HT1080 (cell line): ENCODE measurements at places on chromosomes 16 and 17. TPM values are rescaled to one million over a fixed set of nuclear protein-coding genes. Genes with fewer than 3 reads are reported as not detected.

The FBXW10 gene
- total RNA-seq: not detected in 2 replicates

The MRTFB gene
- total RNA-seq: 2.6 and 5.1 TPM in 2 replicates

The C16orf92 gene
- total RNA-seq: not detected in 2 replicates

DNA sequence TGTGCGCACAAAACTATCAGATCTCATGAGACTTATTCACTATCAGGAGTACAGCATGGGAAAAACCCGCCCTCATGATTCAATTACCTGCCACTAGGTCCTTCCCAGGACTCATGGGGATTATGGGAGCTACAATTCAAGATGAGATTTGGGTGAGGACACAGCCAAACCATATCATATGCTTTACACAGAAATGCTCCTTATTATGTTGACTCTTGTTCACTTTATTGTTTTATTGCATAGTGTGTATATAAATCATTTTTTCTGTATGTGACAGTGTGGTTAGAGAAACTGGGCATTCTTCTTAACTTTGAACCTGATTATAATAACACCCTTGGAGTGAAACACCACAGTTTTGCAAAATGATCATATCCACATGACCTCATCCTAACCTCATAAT is 212.8 kb upstream of the TNRC6C start:
- no peak for DNase-seq

The RNF135 gene
- total RNA-seq: 13.6 and 14.9 TPM in 2 replicates

The MYH3 gene
- 0.66 and 0.97 TPM in 2 replicates for total RNA-seq

GRCh38 chr17:82973456-82974135 is 105.8 kb upstream of the METRNL start:
- no peak for DNase-seq

- no peak for DNase-seq
Measured at GRCh38 chr17:40884708-40885512, at the start of gene KRT20. Gene KRT20, minus strand, starts transcription at chr17:40885242. Its CDS starts 57 bp downstream, at chr17:40885185.

DNA sequence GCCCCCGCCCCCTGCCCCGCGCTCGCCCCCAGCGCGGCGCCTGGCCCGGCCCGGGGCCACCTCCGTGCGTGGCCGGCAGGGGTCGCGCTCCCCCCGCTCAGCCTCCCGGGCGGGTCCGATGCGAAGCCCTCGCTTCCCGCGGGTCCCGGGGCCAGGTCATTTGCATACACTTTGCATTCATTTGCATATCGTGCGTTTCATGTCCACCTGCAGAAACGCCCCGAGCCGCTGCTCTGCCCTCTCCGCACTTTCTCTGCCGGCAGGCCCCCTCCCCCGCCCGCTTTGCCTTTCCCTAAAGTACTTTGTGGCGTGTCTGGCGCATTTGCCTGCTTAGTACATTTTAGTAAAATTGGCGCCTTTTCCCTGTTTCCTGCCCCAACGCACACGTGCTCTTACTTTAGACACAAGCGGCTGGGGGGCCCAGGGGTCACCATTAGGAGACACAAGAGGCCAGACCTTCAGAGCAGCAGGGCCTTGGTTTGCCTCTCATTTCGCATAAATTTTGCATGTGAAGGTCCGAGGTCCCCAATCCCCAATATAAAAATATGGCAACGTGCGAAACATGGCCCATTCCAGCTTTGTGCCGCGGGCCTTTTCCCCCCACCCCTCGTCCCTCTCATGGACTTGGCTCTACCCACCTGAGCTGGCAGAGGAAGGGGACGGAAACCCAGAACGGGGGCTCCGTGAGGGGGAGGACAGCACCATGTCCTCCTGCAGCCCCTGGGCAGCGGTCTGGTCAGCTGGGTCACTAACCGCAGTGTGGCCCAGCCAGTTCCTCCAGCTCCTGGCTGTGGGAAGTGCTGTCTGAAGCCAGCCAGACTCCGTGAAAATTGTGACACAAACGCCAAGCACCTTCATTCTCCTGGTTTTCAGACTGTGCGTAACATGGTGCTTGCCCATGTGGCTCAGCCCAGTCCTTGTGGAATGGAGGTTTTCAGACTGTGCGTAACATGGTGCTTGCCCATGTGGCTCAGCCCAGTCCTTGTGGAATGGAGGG is 34.8 kb downstream of the CBFA2T3 start:
- no peak for DNase-seq

The PRSS8 gene
- total RNA-seq: not detected in 2 replicates

DNA sequence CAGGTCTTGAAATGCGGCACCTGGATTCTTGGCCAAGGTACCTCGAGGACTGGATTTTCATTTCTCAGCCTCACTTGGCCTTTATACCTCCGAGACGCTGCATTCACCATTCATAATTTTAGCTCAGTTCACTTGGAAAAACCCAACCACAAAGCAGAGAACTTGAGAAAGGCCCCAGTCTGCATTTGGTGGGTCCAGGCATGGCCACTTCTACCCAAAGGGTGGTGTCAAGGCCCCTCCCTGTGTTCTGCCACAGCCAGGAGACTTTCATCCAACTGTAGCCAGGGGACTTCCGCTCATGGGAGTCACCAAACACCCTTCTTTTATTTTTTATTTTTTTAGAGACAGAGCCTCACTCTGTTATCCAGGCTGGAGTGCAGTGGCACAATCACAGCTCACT is 14.7 kb upstream of the TVP23A start:
- no peak for DNase-seq

DNA sequence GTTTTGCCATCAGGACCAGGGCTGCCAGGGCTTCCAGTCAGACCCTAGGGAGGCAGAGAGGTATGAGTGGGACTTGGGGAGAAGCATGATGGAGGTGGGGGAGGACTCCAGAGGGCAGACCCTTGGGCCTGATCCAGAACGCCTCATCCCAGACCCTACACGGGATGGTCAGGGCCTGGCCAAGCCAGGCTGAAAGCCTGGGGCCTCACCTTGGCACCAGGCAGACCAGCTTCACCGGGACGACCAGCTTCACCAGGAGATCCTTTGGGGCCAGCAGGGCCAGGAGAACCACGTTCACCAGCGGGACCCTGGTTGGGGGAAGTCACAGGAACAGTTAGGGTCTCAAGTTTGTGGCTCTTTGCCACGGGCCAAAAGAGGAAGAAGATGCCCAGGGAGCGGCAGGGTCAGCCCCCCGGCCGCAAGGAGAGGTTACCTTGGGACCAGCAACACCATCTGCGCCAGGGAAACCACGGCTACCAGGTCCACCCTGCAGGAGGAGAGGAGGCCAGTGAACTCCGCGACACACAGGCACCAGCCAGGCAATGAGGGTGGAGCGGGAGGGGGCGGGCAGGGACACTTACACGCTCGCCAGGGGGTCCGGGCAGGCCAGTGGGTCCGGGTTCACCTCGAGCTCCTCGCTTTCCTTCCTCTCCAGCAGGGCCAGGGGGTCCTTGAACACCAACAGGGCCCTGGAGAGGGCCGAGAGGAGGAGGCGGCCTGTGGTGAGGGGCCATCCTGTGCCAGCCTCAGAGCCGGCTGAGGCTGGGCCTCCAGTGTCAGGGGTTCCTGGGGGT is 7.1 kb downstream of the COL1A1 start:
- no peak for DNase-seq

The CLEC19A gene
- not detected in 2 replicates for total RNA-seq

DNA sequence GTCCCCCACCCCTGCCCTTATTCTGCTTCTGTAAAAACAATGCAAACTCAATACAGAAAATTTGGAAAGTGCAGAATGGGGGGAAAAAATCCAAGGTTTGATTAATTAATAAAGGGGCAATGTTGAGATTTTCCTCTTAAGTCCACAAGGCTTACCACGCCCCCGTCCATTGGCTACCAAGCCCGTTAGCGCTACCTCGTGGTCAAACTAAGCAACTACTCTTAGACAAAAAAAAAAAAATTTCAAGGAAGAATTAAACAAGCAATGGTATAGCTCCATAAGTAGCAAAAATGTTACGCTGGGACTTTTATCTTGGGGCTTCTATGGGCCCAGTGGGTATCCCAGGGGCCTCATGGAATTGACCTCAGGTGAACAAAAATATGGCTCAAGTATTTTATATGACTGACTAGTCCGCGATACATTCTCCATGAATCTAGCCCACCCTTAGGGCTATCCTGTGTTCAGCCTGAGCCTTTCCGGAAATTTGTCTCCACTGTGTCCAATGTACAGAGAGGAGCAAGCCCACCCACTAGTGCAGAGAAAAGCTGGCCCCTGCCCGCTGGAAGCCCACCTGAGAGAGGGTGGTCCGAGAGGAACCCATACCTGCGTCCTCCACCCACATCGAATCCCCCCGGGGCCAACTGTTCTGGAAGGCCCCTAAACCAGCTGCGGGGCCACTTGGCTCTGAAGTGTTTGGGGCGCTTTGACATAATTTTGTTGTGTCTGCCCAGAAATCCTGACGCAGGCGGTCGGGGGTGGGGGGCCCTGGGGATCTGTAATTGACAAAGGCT is 19.1 kb upstream of the TEX2 start:
- peak; percentile 75 for DNase-seq

The OR3A3 gene
- total RNA-seq: not detected in 2 replicates

The SCGB1C2 gene
- total RNA-seq: not detected in 2 replicates

DNA sequence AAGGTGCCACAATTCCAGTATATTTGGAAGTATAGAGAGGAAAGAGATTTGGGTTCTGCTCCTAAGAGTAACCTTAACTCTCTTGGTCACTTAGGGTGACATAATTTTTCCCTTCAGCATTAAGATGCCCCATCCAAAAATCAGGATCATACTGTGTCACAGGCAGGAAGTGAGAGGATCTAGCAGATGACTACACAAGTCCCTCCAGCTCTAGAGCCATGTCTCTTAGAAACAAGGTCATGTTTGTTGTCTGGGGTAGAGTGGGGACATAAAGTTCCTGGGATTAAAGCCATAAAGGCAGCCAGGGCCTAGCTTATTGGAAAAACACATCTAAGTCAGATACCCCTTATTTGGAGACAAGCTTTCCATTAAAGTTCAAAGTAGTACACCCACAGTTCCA is 2.7 kb downstream of the CCL8 start:
- DNase-seq: no peak

DNA sequence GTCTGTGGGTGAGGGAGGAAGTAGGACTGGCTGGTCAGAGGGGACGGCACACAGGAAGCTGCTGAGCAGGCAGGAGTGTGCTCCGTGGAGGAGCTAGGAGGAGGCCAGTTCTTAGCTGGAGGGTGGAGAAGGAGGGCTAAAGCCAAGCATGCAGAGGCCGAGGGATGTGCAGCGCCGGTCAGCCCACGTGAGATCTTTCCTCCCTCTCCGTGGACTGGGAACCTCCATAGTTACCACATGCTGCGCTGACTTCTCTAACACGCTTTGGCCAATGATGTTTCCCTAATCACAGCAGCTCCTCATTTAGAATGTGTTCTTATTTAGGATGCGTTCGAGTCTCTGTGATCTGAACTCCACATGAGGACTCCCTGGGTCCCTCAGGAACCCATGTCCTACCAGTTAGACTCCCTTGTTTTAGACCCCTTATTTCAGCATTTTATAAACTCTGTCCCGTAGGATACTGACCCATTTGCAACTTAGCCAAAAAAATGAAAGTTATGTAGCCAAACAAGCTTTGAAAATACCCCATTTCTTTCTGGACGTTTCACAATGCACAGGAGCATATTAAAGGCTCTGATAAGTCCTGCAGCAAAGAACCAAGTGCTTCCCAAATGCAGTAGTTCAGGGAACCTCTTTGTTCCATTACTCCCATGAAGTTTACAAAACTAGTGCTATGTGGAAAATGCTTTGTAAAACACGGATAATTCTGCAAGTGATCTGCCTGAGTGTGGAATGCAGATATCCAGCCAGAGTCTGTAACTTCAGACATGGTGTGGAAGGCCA is 51.4 kb downstream of the IRF8 start:
- no peak for DNase-seq

DNA sequence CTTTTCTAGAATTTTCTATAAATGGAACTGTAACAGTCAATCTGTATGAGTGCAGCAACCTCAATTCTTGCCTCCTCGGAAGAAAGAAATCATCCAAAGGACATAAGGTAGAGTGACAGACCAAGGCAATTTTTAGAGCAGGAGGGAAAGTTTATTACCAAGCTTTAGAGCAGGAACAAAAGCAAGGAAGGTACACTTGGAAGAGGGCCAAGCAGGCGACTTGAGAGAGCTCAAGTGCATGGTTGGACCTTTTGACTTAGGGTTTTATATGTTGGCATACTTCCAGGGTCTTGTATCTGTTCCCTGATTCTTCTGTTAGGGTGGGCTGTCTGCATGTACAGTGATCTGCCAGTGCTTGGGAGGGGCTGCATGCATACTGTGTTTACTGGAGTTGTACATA is 50.3 kb downstream of the SCNN1G start:
- DNase-seq: no peak

GRCh38 chr17:65229621-65229995 is 92.4 kb downstream of the RGS9 start:
- DNase-seq: no peak

- no peak for DNase-seq
Measured at GRCh38 chr17:13212860-13213259, 195.0 kb upstream of the ELAC2 start.

- DNase-seq: no peak
Measured at GRCh38 chr16:13970708-13971422, 50.9 kb downstream of the ERCC4 start.

DNA sequence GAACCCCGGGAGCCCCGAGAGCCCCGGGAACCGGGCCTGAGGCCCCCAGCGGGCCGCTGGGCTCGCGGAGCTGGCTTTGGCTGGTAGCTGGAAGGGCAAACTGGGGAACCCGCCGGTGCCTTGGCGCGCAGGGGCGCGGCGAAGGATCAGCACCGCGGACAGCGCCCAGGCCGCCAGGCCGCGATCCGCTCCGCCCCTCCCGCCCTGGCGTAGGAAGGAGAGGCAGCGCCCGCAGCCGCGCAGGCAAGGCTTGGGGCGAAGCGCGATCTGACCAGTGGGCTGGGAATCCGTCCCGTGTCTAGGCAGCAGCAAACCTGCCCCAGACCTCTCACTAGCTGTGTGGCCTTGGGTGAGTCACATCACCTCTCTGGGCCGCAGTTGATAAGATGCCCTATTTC is 331 bp upstream of the CCDC92B start:
- peak; percentile 68 for DNase-seq

The ZG16 gene
- total RNA-seq: not detected in 2 replicates

GRCh38 chr17:35161281-35161761 is 13.7 kb downstream of the UNC45B start:
- DNase-seq: no peak

The MYH1 gene
- total RNA-seq: not detected in 2 replicates

DNA sequence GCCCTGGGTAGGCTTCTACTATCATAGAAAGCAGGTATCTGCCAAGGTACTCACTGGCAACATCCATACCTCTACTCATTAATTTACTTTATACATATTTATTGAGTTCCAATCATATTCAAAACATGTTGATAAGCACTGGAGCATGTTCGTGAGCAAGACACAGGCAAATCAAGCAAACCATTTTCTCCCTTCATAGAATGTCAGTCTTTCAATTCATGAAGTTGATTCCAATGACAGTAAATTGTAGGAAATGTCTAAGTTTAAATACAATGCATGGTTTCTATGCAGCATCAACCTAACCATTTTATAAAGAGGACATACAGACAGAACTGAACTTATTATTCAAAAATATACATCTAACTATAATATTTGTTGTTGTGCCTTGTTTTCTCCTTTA is 978.6 kb downstream of the CDH8 start:
- DNase-seq: no peak

The FNDC8 gene
- not detected in 2 replicates for total RNA-seq

- DNase-seq: no peak
Measured at GRCh38 chr16:154217-155030, 2.0 kb downstream of the HBZ start.

DNA sequence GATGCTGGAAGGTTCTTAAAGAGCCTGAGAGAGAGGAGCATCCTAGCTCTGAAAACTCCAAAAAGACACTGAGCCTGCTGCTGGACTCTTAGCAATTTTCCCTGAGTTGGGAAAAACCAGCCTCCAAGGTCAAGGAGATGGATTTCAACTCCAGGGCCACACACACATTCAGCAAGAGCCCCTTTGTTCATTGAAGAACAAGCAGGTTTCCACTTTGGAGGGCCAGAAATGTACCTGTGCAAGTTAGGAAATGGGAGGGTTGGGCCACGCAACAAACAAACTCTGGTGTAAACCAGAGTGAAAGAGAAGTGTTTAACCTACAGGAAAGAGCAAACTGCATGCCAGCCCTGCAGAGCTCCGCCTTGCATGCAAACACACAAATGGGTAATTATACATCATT is 264.8 kb upstream of the RPL38 start:
- no peak for DNase-seq
